Left cardiac atrium (tissue), 4 donors: ENCODE measurements at places on chromosomes 11 and 22. TPM values are rescaled to one million over a fixed set of nuclear protein-coding genes. Genes with fewer than 3 reads are reported as not detected.

The ST14 gene
- 2.9 TPM for total RNA-seq

The TAF6L gene
- 11.0 TPM for total RNA-seq

DNA sequence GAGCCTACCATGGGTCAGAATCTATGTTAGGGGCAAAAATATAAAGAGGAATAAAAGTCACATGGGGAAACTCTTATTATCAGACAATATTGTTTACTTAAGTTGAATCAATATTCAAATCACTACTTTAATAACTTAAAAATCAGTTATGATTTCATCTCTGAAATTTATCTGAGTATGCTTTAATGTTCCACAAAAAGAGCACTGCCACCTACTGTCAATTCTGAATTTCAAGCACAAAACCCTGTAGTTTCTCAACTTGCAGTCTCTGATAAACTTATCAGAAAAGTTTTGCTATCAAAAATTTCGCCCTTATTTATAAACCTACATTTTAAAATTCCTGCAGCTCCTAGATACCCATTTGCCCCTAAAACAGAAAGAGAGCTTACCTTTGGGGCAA, 47.3 kb downstream of the RDX start:
- DNase-seq, result no peak

GRCh38 chr22:50167689-50168489, 2.6 kb upstream of the PANX2 start:
- DNase-seq, result no peak

DNA sequence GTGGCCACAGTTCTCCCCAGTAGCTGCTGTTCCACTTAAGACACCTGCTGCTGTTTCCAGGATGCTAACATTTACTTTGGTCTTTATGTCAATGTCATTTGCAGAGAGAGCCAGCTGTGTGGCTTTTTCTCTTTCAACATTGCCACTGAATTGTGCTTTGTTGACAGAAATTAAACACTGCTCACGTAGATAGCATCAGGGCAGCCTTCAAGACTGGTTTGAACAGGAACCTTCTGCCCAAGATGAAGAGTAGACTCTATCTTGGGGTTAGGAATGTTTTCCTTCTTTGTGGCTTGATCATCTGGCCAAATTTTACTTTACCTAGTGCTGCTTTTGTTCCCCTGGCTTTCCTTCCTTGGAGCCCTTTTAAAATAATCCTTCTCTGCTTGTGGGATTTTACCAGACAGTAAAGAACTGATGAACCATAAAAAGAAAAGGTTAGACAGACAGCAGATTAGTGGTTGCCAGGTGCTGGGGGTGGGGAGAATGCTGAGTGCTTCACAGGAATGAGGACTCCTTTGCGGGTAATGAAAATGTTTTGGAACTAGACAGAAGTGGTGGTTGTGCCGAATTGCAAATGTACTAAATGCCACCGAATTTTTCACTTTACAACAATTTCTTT, 22.7 kb upstream of the XBP1 start:
- no peak for DNase-seq

DNA sequence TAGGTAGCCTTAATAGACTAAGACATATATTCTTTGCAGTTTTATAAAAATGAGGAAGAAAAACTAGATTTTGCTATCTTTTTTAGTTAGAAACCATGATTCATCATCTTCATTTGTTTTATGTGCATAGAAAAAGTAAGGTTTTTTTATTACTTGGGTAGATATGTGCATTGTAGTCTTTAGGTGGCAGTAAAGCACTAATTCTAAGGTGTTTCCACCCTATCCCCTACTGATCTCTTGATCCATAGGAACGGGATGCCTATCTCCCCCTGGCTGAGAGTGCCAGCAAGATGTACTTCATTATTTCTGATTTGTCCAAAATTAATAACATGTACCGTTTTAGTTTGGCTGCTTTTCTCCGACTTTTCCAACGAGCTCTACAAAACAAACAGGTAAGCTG, 148.1 kb downstream of the DYNC2H1 start:
- DNase-seq, result no peak

DNA sequence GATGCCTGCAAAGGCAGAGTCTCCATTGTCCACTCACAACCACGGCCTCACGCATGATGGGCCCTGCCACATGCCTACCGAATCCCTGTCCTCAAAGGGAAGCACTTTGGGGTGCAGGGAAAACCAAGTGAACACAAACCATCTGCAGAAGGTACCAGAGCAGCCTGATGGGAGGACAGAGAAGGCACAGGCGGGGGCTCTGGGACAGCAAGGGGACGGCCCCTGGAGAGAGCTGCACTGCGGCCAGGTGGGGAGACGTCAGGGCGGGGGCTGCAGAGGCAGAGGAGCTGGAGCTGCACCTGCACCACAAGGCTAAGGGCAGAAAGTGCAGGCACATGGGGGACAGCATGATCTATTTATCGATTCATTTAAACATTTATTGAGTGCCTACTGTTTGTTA, 1056.0 kb downstream of the TBC1D22A start:
- no peak for DNase-seq

The MUC2 gene
- total RNA-seq, result 0.26 TPM

DNA sequence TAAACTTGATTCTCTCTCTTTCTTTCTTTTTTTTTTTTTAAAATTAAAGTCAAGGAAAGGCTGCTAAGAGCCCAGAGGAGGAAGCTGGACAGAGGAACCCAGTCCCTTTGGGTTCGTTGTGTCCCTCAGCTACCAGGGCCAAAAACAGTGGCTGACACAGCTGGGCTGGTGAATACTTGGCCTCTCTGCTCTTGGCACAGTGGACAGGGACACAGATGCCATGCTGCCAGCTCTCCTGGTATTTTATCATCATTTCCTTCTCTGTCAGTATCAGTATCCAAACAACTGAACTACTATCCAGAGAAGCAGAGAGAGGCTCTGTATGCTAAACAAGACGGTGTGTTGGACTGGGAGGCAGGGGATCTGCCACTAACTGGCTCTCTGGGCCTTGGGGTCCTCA, 123.7 kb upstream of the CCDC90B start:
- no peak for DNase-seq

GRCh38 chr11:110566577-110566976, 136.8 kb downstream of the FDX1 start:
- DNase-seq, result no peak

DNA sequence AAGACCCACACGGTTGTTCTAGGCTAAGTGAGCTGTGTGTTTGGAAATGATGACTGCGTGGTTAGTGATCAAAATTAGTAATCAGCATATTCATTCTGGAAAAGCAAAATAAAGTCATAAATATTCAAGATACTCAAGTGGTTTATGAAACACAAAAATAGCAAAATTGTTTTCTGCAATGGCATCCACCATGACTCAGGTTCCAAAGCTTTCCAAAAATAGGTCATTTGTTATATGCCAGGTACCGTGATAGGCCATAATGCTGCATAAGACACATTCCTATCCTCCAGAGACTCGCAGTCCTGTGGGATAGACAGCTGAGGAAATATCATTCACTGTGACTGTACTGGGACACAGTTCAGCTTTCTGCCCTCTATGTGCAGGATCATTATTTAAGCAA, 2.4 kb upstream of the ATL3 start:
- DNase-seq, result no peak

The HRAS gene
- total RNA-seq, result 56.5 TPM

The MRGPRX4 gene
- total RNA-seq, result not detected

GRCh38 chr11:27863637-27864036, 163.4 kb upstream of the BDNF start:
- no peak for DNase-seq

DNA sequence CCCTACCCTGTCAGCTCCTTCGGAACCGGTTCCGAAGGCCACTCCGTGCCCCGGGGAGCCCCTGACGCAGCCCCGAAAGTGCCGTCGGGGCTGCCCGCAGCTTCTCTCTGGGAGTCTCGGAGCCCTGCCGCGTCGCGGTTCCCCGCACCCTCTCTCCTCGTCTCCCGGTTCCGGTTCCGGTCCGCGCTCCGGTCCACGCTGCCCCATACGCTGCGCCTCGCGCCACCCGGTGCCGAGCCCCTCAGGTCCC, 618 bp downstream of the MTA2 start:
- peak; percentile 76 for DNase-seq

The SLC22A9 gene
- not detected for total RNA-seq

DNA sequence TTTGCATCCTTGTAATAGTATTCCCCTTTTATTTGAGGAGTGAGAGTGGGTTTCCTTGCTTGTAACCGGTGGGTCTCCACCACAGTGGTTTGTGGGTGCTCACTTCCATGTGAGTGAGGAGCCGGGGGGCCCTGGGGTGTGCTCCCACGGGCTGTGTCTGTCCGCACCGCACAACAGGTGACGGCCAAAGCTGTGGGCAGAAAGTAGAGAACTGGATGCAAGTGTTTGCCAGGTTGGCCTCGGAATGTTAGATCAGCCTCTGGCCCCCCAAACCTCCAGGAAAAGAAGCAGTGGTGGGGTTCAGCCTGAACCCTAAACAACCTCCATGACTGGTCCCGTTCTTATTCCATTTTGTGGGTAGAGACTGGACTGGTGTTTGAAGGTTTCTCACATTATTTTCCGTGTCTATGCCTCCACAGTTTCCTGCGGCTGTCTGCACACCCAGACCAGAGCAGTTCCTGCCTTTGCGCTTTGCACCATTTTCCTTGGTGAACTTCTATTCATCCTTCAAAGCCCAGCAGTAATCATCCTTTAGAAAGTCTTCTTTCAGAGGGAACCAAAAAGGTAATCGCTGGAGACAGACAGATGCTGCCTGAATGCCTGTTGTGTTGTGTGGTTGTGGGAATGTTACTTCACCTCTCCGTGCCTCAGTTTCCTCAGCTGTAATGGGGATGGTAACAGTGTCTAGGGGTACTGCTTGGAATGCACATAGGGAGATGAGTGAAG, 77.2 kb downstream of the MYEOV start:
- DNase-seq, result no peak

The HBG2 gene
- total RNA-seq, result not detected

GRCh38 chr22:30196141-30196879, 50.2 kb downstream of the LIF start:
- DNase-seq, result peak; percentile 86

The CLNS1A gene
- total RNA-seq, result 58.6 TPM

- no peak for DNase-seq
Observed at GRCh38 chr11:100740440-100740839, 53.4 kb downstream of the ARHGAP42 start.

The TMEM25 gene
- total RNA-seq, result 10.1 TPM

GRCh38 chr11:20251496-20251895, 91.2 kb upstream of the DBX1 start:
- DNase-seq, result no peak

GRCh38 chr11:117818041-117818873, 6.3 kb downstream of the FXYD2 start:
- DNase-seq, result peak; percentile 10

The FADS3 gene
- 90.6 TPM for total RNA-seq

DNA sequence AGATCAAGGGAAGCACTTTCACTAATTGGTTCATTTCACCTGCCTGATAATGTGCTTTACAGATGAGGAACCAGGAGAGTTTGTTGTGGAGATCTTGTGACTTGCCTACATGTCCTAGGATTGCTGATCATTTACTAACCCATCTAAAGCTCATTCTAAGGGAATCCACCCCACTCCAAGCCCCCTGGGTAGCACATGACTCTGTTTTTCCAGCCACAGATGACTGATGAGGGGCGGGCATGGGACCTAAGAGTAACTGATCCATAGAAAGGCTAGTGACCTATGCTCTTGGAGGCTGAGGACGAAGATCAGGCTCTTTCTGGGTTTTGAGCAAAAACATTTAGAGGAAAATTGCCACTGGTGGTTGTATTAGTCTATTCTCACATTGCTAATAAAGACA, 378.1 kb downstream of the CADM1 start:
- no peak for DNase-seq

The OR10D3 gene
- total RNA-seq, result not detected

GRCh38 chr22:30837531-30837930, 131.0 kb downstream of the MORC2 start:
- DNase-seq, result no peak

The LRRC74B gene
- not detected for total RNA-seq

DNA sequence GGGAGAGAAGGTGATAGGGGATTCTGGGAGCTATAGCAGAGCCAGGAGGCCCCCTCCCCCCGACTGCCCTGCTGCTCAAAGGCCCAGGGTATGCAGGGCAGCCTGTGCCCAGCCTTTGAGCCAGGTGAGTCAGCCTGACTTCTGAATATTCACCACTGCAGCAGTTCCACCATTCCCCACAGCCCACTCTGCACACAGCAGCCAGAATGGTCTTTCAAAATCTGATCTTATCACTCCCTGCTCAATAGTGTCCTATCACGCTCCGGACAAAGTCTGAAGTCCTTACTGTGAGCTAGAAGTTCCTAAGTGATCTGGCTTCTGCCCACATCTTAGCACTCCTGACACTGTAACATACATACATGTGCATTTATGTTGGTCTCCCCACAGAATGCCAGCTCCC, 111.7 kb downstream of the BUD13 start:
- no peak for DNase-seq

The KRTAP5-4 gene
- not detected for total RNA-seq

- no peak for DNase-seq
Observed at GRCh38 chr22:32676191-32676590, 125.3 kb upstream of the TIMP3 start.

GRCh38 chr11:119263352-119263940, 53.5 kb downstream of the MCAM start:
- DNase-seq, result no peak

The PIH1D2 gene
- 1.3 TPM for total RNA-seq

DNA sequence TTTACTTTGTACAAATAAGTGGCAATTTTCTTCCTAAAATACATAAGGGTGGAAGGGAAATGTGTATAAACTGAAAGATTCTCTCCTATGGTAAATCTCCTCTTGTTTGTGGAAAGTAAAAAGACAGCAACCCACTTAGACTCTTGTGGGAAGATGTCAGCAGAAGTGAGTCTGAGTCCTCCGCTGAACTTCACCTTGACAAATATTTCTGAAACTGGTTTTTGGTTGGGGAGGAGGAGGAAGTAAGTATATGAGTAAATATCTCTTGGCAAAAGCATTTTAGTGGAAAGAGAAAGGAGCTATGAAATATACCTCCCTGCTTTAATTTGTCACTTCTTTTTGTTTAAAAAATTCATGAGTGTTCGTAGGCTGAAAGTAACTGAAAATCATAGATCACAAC, 196.2 kb downstream of the KIRREL3 start:
- DNase-seq, result no peak

- no peak for DNase-seq
Observed at GRCh38 chr11:2002807-2003206, 5.2 kb upstream of the H19 start.

DNA sequence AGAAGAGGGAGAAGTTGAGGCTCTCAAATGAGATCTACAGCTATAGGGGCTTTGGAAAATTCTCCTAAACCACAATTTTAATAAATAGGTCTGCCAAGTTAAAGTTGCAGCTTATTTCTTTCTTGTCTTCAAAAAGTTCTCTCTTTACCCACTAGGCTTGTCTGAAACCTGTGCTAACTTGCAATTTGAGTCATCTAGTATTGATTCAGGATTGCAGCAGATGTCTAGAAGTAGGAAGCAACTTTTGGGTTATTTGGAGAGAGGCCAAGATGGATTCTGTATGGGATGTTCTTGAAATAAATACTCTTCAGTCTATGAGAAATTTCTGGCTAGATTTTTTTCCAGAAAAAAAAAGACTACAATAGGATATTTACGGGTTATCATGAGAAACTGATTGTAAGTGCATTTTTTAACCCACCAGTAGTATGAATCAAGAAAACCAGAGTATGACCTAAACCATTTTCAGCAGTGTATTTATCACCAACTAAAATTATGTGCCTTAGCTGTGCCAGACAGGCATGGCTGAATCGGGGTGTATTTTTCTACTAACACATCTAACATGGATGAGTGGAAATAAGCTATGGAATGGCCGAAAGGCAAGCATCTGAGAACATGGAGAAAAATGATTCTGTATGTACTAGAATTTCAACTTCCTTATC, 4.9 kb upstream of the RAB38 start:
- no peak for DNase-seq

- DNase-seq, result no peak
Observed at GRCh38 chr11:9708544-9708943, 44.7 kb downstream of the SWAP70 start.
